Activated CD4-positive, alpha-beta T cell treated with anti-CD3 and anti-CD28 coated beads for 36 hours (primary cell): ENCODE measurements at places on chromosomes 11 and 22. TPM values are rescaled to one million over a fixed set of nuclear protein-coding genes. Genes with fewer than 3 reads are reported as not detected.

DNA sequence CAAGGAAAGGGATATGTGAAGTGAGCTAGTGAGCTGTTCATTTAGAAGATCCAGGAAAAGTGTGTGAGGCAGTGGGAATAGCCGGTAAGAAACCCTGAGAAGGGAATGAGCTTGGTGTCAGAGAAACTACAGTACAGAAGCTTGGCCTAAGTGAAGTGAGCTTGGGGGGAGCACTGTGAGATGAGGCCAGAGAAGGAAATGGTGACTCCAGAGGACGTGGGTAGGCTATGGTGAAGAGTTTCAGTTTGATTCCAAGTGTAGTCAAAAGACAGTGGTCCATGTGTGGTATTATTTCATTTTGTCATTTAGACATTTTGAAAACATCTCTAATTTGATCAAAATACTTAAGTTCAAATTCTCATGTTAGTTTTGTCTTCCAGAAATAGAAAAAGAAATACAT is 77.2 kb downstream of the GRK3 start:
- DNase-seq, result no peak

DNA sequence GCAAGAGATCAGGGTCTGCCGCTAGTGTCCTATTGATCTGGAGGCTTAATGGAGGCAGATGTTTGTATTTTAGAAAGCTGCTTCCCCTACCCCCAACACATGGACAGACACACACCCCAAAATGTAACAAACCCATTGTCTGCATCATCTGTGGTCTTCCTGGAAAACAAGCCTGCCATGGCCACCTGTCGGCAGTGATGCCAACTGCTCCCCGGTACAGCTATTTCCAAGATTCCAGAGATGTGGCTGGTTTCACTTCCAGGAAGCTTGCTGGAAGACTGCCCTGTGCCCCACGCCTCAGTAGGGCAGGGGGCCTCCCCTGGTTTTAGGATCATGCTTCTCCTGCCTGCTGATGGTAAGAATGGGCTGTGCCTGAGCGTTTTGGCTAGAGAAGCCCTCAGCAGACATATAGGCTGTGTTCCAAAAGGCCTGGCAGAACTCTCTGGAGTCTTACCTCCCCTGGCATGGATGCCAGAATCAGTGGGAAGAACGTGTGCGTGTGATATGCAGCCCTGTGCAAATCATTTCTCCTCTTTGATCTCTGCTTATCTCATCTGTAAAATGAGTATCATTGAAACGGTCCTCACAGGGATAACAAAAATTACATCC is 108.6 kb downstream of the FBXO7 start:
- DNase-seq, result no peak

THRSP gene
- total RNA-seq, result not detected

PTGDR2 gene
- 0.18 TPM for total RNA-seq

DNA sequence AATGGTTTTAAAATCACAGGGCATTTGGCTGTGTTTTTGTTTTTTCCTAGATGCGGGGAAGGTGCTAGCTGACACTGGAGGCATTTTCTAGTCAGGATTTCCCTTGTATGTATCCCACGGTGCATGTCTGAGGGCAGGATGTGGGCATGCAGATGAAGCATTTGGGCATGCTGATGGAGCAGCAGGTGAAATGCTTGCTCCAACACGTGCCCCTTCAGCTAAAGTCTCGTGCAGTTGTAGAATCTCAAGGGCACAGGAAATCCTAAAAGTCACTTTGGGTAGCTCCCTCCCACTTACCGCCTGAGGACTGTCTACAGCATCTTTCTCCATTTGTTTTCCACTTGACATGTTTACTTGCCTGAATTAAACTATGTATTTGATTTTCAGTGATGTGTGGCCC is 429.4 kb upstream of the B3GAT1 start:
- no peak for DNase-seq

MS4A6A gene
- not detected for total RNA-seq

MMP7 gene
- total RNA-seq, result not detected

OR51D1 gene
- total RNA-seq, result not detected

SOX10 gene
- not detected for total RNA-seq

DNA sequence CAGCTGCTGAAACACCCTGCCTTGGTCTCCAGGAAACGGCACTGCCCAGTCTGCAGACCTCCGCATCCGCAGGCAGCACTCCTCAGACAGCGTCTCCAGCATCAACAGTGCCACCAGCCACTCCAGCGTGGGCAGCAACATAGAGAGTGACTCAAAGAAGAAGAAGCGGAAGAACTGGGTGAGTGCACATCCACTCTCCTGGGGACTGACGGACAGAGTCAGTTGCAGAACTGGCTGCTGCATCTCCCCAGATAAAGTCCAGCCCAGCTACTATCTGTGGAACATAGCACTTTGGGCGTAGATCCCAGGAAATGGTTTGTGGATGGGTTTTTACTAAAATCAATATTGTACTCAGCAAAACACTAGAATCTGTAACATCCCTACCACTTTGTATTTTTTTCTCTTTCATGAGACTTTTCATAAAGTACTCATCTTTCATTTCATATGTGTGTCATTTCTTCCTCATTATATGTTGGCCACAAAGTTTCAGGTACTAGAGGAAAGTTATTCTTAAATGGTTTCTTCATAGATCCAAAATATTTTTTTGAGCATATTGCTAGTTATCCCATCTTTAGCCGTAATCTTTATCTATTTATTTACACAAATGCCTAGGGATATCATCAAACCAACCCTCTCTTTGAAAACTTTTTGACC is 80.1 kb downstream of the DBX1 start:
- DNase-seq, result no peak

DNA sequence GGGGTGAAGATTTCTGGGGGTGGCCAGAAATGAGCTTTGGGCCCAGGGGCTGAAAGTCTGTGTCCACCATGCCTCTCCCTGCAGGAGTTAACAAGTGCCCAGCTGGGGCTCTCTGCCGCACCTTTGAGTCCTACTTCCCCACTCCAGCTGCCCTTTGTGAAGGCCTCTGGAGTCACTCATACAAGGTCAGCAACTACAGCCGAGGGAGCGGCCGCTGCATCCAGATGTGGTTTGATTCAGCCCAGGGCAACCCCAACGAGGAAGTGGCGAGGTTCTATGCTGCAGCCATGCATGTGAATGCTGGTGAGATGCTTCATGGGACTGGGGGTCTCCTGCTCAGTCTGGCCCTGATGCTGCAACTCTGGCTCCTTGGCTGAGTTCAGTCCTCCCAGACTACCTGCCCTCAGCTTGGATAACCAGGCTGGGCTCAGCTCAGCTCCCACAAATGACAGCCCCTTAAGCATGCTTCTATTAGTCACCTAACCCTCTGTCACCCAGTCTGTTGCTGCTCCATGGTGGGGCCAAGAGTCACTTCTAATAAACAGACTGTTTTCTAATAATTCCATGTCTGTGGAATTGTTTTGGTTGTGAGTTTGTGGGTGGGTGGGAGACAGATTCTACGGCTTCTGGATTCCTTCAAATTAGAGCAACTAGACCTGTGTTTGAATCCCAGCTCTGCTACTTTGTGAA is 3.0 kb upstream of the INPPL1 start:
- DNase-seq, result no peak

GRCh38 chr11:125297346-125297915 is 132.9 kb downstream of the PKNOX2 start:
- DNase-seq, result no peak

DNA sequence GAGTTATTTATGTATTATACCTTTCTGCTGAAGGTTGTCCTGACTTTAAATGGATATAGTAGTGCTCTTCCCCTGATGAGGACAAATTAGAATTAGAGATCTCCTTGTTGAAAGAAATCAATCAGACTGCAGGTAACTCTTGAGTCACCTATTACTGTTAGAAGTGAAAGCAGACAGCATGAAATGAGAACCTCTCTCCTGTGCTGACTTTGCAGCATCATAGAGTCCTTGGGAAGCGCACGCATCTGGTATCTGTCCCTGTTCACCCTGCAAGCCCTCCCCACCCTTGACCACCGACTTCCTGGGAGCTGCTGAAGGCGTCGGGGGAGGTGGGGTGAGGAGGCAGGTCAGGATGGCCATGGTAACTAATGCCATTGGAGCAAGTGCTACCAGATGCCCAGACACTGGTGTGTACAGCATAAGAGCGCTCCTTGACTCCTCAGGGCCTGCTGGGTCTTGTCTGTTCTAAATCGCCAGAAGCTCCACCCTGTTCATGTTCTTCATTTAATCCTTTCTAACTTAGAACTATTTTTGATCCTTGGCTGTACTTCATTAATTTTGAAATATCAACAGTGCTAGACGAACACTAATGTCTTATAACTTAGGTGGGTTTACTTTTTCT is 143.9 kb downstream of the WNT7B start:
- no peak for DNase-seq

DNA sequence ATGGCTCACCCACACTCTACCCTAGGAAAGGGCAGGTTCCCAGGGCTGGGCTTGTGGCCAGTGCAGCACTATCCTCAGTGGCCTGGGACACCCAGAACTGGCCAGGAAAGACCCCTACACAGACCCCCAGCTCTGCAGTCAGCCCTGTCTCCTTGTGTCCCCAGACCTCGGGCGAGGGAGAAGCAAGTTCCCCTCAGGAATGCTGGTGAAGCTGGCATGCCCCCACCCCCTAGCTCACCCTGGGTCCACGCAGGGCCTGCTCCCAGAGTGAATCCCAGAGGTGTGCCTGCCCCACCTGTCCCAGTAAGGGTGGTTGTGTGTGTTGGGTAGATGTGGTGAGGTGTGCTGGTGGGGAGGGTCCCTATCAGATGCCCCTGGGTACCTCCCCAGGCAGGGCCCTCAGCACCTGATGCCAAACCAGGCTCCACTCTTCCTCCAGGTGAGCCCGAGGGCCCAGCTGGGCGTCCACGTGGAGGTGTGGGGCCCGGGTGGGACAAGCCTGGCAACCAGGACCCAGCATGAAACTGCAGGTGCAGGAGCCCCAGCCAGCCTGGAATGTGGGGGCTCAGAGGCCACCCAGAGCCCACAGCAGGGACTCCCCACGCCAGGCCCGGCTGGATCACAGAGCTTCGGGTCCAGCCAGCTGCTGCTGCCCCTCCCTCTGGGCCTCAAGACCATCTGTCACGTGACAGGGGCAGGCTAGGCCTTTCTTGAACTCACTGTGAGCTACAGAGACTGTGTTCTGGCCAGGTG is 48.4 kb upstream of the KCNQ1OT1 start:
- DNase-seq, result no peak

GRCh38 chr11:47856186-47856585 is 8.0 kb upstream of the NUP160 start:
- DNase-seq, result no peak

ESAM gene
- 0.53 TPM for total RNA-seq

TSKU gene
- 8.0 TPM for total RNA-seq

GRIK4 gene
- not detected for total RNA-seq

DNA sequence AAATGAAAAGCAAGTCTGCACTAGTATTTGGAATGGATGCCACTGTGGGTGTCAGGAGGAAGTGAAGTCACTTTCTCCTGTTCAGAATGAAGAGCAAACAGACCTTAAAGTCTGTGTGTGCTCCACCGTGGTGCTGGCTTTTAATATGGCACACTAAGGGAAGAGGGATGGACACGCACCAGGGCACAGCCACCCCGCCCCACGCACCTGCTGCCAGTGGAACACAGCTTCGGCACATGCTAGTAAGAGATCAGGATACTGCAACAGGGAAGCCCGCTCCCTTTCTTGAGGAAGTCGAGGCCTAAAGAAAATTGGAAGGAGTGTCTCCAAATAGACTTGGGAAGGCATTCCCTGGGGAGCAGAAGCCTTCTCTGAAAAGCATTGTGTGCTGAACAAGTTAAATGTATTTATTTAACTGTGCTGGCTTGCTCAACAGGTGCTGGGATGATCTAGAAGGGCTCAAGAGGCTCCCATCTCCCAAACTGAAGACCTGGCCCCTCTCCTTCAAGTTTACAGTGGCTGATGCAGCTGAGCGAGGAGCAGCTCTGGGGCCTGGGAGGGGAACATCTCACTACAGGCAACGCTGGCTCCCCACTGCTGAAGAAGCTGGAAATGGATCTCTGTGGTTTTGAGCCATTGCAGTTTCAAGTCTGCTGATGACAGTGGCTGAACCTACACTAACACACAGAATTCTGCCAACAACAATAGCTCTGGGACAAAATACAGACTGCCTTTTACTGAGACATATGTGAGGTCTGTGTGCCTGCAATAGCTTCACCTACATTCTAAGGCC is 504.6 kb upstream of the B3GAT1 start:
- DNase-seq, result no peak

DNA sequence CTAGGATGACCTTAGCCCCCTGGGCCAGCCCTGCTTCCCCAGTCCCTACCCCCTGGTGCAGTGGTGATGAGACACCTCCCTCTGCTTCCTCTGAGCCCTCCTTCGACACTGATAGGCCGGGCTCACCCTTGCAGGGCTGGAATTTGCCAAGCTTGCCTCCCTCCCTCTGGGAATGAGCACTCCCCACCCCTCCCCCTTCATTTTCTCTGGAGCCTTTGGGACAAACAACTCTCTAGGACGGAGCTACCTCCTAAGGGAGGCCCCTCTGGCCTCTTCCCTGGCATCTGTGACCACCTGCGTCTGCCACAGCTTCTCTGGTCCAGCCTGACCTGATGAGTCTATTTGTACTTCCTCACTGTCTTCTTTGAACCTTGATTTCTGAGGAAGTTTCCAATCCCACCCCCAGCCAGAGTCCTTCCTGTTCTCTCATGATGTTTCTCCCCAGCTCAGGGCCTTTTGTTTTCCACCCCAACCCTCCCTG is 53.3 kb upstream of the ADA2 start:
- no peak for DNase-seq

TREH gene
- not detected for total RNA-seq

IGSF9B gene
- total RNA-seq, result 84.2 TPM

PRG3 gene
- not detected for total RNA-seq

GRCh38 chr11:86802601-86803051 is 2.3 kb downstream of the PRSS23 start:
- DNase-seq, result peak; percentile 39

RAPSN gene
- 0.21 TPM for total RNA-seq

- DNase-seq, result no peak
Observed at GRCh38 chr11:46386005-46386578, 4.6 kb downstream of the MDK start.
